ENCODE measurements at places on chromosomes 12 and 14.

- DNase-seq = no peak
Measured at GRCh38 chr14:21529515-21529914, 3.4 kb upstream of the SALL2 start.

- no peak for DNase-seq
Measured at GRCh38 chr12:116532428-116532827, 26.8 kb upstream of the MAP1LC3B2 start.

GRCh38 chr12:123916729-123917128 lies 55.9 kb downstream of the CCDC92 start:
- DNase-seq = no peak

DNA sequence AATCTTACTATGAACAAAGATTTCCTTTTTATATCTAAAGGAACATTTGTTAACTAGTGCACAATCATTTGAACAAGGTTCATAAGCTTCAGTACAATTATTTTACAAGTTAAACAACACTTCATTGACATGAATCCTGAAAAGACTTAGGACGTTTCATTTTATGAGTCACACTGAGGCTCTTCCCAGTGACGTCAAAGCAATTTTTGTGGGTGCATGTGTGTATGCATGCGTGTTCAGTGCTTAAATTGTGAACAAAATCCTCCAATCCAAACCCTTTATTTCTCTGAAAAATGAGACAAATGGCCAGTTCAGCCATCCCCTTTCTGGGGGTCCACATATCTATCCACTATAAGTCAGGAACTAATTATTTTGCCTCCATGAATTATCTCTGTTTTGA lies 2.9 kb downstream of the LMNTD1 start:
- no peak for DNase-seq

DNA sequence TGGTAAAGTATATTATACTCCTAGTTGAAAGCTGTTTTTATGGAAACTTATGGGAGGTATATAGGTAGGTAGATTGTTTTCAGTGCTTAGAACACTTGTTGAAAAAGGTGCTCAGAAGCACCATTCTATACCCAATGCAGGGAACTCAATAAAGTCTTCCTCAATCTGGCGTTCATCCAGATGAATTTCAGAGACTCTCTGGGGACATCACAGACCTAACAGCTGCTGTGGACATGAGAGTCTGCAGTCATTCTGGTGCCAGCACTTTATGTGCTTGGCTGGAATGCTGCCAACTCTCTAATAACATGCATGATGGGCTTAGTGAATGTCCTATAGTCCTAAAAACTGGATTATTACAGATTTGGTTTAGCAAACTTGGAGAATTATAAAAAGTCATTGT lies 115.9 kb downstream of the NTN4 start:
- no peak for DNase-seq

DNA sequence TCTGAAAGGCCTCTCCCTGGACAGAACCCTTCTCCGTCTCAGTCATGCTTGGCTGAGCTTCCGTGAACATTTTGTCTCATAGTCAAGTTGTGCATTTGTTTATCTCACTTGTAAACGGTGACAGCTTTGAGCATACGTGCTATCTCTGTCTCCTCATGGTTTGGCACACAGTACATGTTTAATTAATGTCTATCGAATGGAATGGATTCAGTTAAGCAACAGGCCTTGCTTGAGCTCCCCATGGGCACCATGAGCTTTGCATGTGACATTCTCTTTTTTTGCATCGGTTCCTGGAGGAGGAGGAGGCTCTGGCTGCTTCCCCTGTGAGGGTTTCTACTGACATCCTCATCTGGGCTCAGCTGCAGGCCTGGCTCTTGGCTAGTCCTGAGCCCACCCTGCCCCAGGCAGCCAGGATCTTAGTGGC lies 80.0 kb downstream of the PRIMA1 start:
- DNase-seq = no peak

- peak; percentile 37 for DNase-seq
Measured at GRCh38 chr14:36227802-36228201, 51.3 kb upstream of the PTCSC3 start.

DNA sequence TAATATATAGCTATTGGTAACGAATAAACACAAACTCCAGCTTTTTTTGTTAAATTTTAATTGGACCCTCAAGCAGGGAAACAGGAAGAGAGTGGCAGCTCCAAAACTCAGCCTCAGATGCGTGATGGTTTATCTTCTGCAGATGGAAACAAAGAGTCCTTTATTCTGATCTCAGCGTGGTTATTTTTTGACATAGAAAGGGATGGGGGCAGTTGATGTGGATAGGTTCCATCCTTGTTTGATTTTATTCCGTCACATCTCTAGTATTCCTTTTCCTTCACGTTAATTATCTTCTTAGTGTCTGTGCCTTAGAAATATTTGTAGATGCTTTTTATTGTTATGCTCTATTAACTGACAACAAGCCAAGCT lies 447.6 kb upstream of the SEL1L start:
- DNase-seq = no peak

DNA sequence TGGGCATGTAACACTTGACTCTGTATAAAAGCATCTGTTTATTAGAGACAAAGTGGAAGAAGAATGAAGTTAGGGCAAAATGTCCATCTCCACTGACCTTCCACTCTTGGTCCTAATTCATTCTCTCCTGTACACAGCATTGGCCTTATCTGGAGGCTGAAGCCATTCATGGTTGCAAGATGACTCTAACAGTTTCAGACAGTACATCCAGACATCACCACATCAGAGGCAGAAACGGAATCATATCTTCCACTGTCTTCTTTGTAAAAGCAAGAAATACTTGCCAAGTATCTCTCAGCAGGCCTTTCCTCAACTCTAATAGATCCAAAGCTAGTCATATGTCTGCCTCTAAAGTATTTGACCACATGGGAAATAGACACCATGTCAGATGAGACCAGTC lies 41.1 kb downstream of the PTHLH start:
- DNase-seq = no peak

- peak; percentile 15 for DNase-seq
Measured at GRCh38 chr14:74504874-74505720, 11.5 kb downstream of the ISCA2 start.

DNA sequence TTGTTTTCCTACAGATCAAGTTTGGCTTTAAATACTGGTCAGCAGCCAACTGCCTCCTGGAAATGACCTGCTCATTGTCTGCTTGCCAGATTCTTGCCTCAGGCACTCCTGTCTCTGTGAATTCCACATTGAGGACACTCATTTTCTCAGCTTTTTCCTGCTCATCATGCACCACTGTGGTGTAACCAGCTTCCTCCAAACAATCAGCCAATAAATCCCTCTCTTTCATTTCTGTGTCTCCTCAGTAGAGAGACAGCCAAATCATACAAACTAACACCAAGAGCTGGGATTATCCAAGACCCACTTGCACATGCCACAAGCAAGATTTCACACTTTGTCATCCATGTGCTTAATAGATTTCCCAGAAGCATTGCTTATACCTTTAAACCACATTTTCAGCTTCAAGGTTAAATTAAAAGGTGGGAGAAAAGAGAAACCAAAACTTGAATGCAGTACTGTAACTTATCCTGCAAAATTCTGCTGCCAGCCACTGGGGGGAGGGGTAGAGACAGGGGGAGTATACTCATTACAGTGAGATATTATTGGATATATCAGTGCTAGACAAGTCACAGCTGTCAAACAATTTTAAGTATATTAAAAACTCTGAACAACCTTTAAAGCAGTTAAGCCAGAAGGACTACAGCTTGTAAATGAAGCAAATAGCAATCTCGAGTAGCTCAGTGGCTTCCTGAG lies 105.0 kb downstream of the PPP2R5E start:
- peak; percentile 63 for DNase-seq

GRCh38 chr12:132078190-132078589 lies 65.9 kb downstream of the DDX51 start:
- DNase-seq = no peak

DNA sequence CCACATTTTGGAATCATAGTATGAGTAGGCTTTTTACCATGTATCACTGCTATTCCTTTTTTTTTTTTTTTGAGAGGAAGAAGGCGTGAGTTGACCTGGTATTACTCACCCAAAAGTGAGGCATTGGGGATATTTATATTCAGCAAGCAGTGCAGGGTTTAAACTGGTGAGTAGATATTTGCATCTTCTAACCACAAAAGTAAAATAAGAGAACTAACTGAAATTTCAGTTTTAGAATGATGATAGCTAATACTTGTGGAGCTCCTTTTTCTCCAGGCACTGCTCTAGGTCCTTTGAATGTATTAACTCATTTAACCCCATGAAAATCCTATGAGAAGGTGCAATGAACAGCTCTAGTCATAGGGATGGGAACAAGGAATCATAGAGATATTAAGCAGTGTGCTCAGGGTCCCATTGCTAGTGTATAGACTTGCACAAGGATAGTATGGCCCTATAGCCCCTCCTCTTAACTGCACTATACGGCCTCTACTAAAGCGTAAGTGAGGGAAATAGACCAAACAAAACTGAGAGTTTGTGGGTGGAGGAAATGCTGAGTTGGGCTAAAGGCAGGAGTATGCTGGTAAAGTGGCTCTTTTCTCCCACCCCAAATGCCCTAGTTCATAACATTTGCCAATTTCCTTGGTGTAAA lies 104.3 kb upstream of the MAX start:
- DNase-seq = no peak

DNA sequence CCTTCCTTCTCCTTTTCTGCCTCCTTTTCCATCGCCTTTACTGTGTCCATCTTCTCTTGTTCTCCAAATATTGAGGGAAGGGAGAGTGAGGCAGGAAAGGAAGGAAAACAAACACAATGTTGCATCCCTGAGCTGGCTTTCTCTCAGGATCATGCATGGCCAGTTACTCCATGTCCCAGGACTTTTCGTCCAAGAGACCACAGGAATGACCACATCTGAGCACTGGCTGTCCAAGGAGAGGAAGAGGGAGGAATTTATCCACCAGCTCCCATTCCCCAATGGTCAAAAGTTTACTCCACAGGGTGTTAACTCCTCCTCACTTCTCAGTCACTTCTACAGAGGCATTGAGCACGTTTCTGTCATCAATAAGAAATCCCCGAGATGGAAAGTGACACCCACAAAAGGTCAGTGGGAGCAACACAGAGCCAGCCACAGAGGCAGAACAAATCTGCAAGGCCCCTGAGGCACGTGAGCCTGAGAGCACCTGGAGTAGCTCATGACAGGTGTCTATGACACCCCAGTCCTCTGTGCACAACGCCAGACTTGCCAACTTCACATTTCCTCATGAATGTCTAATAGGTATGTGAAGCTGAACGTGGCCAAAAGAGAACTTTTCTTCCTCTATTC lies 177.3 kb upstream of the NUDT4 start:
- no peak for DNase-seq

DNA sequence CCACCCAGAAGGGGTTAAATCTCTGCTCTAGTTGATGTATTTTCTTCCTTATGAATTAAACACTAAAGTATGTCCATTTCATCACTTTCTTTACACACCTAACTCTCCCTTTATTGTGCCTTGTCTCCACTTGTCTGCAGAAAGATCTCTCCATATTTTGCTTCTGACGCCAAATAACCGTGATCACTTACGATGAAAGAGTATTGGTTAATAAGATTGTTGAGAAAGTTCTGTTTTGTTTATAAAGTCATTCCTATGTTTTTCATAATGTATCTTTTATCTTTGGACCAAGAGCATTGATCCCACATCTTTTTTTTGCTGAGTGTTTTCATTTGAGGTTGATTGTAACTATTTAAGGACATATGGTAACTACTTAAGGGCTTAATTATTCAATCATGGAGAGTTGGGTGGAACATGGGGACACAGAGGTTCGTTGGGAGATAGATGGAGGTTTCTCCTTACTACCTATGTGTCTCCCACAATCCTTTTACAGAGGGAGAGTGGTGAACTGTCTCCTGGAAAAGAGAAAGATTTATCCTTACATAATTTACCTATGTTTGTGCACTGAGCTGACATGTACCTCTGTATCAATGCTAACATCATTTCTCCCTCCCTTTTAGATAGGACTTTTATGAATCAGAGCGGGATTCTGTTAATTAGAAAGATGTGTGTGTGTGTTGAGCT lies 120.7 kb upstream of the SLC38A2 start:
- DNase-seq = no peak

DNA sequence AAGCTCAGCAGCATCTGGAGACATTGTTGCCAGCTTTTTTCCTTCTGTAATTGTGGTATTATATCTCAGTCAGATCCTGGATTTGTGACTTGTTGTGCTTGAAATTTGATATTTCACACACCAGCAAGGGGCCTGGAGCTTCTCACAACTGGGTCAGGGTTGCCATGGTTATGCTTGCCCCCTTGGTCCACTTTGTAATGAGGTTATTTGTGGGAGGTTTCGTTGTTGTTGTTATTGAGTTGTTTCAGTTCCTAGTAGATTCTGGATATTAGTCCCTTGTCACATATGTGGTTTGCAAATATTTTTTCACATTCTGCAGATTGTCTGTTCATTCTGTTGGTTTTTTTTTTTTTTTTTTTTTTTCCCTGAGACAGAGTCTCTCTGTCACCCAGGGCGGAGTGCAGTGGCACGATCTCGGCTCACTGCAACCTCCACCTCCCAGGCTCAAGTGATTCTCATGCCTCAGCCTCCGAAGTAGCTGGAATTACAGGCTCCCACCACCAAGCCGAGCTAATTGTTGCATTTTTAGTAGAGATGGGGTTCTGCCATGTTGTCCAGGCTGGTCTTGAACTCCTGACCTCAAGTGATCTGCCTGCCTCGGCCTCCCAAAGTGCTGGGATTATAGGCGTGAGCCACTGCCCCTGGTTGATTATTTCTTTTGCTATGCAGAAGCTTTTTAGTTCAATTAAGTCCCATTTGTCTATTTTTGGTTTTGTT lies 80.6 kb upstream of the ETV6 start:
- no peak for DNase-seq

DNA sequence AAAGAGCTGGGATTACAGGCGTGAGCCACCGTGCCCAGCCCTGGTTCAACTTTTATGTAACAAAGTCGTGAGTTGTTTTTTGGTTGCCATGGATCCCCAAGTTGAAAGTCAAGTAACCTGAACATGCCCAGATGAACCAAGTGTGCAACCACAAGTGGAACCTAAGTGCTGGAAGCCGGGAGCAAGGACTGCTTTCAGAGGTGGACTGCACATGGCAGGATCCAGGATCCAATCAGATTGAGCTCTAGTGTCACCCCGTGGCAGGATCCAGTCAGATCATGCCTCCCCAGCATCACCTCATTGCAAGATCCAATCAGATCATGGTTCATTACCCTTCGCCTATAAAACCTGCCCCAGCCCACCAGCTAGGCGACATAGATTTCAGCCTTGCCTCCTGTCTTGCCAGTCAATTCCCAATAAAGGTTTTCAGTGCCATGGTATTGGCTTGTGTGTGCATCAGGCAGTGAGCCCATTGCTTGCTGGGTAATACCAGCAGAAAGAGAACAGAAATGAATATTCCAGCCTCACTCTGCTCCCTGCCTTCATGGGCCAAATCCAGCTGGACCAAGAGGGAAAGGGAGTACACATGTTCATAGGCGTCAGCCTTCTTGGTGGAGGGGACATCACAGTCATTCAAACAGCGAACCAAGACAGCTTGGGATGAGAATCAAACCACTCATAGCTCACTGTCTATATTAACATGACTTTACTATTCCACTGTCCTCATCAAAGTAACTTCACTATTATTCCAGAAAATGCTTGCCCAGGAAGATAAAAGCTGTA lies 43.6 kb upstream of the VASH1 start:
- no peak for DNase-seq

- DNase-seq = no peak
Measured at GRCh38 chr12:43320281-43320680, 231.7 kb downstream of the ADAMTS20 start.

- DNase-seq = no peak
Measured at GRCh38 chr14:74580275-74580672, 31.8 kb downstream of the LTBP2 start.

GRCh38 chr12:108635201-108635996 lies 1.7 kb upstream of the SELPLG start:
- no peak for DNase-seq

GRCh38 chr14:93982230-93983007 lies 6.0 kb upstream of the ASB2 start:
- no peak for DNase-seq
